PC-3 (cell line): ENCODE measurements at places on chromosomes 3 and 15. TPM values are rescaled to one million over a fixed set of nuclear protein-coding genes. Genes with fewer than 3 reads are reported as not detected.

Gene PPP1R14D
- total RNA-seq: 0.33 TPM in 1 of 2 replicates, not detected in the other

DNA sequence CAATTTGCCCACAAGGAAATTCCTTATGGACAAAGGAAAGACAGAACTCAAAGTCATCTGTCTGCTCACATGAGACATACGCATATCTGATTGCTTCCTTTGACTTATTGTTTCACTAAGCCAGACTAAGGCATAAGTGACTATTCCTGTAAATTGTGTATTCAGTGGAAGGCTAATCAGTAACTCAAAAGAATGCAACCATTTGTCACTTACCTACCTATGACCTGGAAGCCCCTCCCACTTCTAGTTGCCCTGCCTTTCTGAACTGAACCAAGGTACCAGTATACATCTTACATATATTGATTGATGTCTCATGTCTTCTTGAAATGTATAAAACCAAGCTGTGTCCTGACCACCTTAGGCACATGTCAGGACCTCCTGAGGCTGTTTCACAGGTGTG lies 53.5 kb upstream of the PROK2 start:
- no peaks in the 10 kb centered on the region for H3K4me1 ChIP-seq
- no peak overlapping the region for H3K27ac ChIP-seq
- DNase-seq: no peak
- peaks cover 70% of the 10 kb centered on the region for H3K27me3 ChIP-seq
- H3K4me3 ChIP-seq: no peak overlapping the region
- no peaks in the 10 kb centered on the region for H3K36me3 ChIP-seq

DNA sequence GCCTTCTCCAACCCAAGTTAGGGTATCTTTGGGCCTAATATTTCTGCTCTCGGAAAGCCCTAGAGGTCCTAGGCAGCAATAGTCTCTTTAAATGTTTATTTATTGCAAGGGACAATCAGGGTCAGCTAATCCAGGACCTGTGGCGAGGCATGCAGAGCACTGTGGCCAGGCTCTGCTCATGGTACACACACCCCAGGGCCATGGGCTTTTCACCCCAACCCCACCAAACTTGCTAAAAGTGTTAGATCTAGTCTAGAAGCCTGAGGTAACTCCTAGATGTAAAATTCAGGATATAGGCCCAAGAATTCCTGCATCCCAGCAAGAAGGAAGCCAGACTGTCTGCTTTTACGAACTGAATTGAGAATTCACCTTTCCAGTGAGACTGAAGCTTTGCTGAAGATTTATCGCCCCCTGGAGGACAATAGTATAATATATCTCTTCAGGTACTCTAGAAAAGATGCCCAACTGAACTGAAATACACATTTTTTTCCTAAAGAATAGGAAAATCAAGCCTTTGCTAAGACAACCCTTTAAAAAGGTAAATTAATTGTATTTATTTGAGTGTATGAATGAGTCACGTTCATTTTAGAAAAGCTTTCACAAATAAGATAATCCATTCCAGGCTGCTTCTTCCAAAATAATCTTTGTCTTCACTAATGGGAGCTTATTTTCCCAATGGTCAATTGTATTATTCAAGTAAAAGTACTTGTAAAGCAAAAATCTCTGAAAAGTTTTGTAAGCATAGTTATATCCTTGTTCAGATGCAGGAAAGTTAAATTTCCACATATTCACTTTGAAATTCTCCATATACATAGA lies 89.8 kb downstream of the LRRC3B start:
- no peak overlapping the region for H3K4me3 ChIP-seq
- peak; percentile 49 for DNase-seq
- H3K27me3 ChIP-seq: no peaks in the 10 kb centered on the region
- no peaks in the 10 kb centered on the region for H3K36me3 ChIP-seq

- no peaks in the 10 kb centered on the region for H3K27me3 ChIP-seq
- no peak overlapping the region for H3K27ac ChIP-seq
- no peak for DNase-seq
- no peak overlapping the region for H3K4me3 ChIP-seq
- H3K4me1 ChIP-seq: no peaks in the 10 kb centered on the region
Observed at GRCh38 chr3:183777016-183777618, 48.3 kb downstream of the MAP6D1 start.

GRCh38 chr3:173599673-173600072 lies 202.1 kb downstream of the NLGN1 start:
- no peak overlapping the region for H3K27ac ChIP-seq
- peak; percentile 51 for DNase-seq
- no peak overlapping the region for H3K4me3 ChIP-seq
- H3K36me3 ChIP-seq: no peaks in the 10 kb centered on the region

- peaks cover 13% of the 10 kb centered on the region for H3K4me1 ChIP-seq
- DNase-seq: peak; percentile 63
- H3K27me3 ChIP-seq: no peaks in the 10 kb centered on the region
- no peak overlapping the region for H3K27ac ChIP-seq
- no peaks in the 10 kb centered on the region for H3K36me3 ChIP-seq
- H3K4me3 ChIP-seq: no peak overlapping the region
Observed at GRCh38 chr3:107753494-107753893, 230.7 kb downstream of the BBX start.

GRCh38 chr3:157089455-157090221 lies 70.3 kb downstream of the CCNL1 start:
- no peaks in the 10 kb centered on the region for H3K27me3 ChIP-seq
- no peaks in the 10 kb centered on the region for H3K36me3 ChIP-seq
- H3K4me3 ChIP-seq: peak overlapping the region; percentile 70; the same call in 1 of the 2 replicates

DNA sequence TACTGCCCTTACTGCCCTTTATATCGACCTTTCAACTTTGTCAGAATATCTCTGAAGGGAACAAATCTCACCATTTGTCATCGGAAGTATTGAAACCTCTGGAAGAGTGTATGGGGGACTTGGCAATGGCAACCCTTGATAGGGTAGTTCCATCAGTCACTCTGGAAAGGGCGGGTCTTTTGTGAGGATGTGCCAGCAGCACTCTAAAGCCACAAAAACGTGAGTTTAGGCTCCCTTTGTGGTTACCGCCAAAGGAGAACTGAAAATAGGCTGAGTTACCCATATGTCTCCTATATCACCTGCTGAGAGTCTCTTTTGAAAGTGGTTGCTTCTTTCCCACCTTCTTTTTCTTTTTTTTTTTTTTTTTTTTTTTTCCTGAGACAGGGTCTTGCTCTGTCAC lies 296.8 kb upstream of the CHRM5 start:
- H3K4me3 ChIP-seq: no peak overlapping the region
- H3K27ac ChIP-seq: no peak overlapping the region
- DNase-seq: no peak
- H3K27me3 ChIP-seq: peaks cover 74% of the 10 kb centered on the region
